ENCODE measurements at places on chromosomes 3 and 15. TPM values are rescaled to one million over a fixed set of nuclear protein-coding genes. Genes with fewer than 3 reads are reported as not detected.

ST8SIA2 gene
- total RNA-seq: not detected

DNA sequence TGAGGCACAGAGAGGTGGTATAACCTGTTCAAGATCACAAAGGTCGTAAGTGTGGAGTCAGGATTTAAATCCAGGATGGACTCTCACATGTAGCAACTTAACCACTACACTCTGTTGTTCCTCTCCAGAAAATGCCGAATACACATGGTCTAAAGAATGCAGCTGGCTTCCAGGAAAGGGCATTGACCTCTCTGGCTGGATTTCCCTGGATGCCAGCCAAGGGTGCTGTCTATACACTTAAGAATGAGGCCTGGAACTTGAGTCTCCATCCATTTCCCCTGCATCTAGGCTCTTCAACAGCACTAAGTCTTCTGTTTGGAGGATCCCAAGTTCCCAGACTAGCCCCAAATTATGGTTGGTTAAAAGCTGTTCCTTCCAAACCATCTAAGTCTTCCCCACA lies 60.5 kb downstream of the CERS3 start:
- DNase-seq: no peak

STX19 gene
- total RNA-seq: not detected

P2RY13 gene
- total RNA-seq: not detected

ZNF621 gene
- total RNA-seq: 17.7 TPM

DNA sequence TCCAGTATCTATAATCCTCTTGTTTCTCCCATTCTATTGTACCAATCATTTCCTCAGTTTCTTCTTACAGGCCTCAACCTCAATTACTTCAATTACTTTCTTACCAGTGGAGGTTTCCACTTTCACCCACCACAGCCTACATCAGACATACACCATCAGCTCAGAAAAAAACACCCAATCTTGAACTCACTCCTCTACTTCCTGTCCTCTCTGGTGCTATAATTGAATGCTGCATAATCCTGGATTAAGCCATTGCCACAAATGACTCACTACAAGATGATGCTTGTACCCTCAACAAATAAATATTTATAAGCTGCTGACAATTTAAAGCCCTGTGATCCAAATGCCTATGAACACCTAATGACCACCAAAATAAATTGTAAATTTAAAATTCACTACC lies 18.5 kb downstream of the RYK start:
- DNase-seq: peak; percentile 26

DNA sequence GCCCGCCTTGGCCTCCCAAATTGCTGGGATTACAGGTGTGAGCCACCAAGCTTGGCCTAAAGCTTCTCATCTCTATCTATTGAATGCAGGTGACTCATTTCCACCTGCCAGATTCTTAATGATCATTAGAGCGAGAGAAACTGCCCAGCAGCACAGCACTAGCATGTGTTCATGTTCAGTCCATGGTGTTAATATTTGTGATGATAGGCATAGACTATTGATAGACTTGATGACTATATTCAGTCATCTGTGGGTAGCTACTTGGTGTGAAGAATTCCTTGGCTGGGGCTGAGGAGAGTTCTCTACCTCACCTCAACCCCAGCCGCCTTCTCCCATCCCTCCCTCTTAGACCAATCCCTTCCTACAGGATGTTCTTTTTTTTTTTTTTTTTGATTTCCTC lies 60.0 kb downstream of the ST6GAL1 start:
- DNase-seq: no peak

DNA sequence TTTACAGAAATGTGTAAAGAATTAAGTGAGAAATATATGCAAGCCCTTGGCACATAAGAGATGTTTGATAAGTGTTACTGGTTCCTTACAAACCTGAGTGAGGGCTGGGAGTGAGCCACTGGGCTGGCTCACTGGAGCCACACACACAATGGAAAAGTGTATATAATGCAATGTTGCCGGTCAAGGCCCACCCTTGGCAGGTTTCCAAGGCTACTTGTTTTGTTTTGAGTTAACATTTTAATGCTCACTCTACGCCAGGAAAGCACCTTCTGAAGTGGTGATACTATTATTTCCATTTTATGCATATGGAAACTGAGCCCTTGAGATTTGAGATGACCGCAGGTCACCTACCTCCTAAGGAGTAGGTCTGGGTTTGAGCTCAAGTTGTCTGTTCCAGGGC lies 71.8 kb upstream of the FHIT start:
- DNase-seq: no peak

DNA sequence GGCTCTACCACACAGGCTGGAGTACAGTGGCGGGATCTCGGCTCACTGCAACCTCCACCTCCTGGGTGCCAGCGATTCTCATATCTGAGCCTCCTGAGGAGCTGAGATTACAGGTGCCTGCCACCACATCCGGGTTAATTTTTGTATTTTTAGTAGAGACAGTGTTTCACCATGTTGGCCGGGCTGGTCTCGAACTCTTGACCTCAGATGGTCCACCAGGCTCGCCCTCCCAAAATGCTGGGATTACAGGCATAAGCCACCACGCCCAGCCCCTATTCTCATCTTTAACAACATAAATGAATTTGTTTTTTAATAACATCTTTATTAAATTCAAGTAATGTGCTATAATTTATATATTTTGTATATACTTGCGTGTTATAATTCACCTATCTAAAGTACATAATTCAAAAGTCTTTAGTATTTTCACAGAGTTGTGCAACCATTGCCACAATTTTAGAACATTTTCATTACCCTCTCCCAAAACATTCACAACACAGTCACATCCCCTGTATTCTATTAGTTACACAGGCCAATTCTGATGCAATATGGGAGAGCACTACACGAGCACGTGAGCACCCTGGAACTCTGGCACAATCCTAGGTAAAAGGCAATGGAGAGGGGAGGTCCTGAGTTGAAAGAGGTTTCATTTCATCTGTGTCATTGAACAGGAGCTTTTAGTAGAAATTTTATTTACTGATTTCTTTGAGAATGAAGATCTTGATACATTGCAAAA lies 21.2 kb upstream of the MTMR14 start:
- no peak for DNase-seq

GRCh38 chr3:194269610-194270145 lies 81.5 kb downstream of the CPN2 start:
- peak; percentile 21 for DNase-seq

- peak; percentile 10 for DNase-seq
Measured at GRCh38 chr15:91258415-91258759, 158.3 kb downstream of the SV2B start.

GRCh38 chr3:59935025-59935424 lies 885.2 kb upstream of the CFAP20DC start:
- peak; percentile 53 for DNase-seq

- DNase-seq: no peak
Measured at GRCh38 chr15:85019815-85020590, 38.3 kb downstream of the PDE8A start.

DNA sequence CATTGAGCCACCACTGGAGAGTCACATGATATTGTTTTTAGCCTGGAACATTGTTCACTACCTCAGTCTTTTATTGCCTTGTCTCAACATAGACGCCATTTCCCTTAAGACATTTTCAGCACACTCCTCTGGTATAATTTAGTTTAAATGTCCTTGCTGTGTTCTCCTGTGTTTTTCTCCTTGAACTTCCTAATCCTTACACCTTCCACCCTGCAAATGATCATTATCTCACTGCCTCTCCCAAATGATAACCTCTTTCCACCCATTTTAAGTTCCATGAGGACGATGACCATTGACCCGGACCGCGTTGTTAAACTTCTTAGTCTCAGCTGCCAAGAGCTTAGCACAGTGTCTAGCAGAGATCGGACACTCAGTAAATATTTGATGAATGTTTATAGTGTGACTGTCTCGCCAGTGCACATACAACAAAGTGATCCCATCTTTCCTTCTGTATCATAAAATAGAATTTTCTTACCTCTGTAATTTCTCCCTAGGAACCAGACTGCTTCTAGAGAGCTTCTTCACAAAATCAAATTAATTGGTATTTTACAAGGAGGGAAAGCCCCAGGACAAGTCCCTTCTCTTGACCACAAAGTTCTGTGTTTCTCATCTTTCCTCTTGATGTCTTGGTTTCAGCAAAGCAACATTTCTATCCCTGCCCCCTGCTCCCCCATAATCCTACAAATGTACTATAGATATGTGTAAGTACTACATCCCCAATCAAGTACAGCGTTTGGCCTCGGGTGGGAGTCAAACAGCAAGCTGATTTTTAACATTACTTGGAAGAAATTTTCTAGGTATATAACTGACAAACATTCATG lies 429.6 kb downstream of the LPP start:
- DNase-seq: peak; percentile 46

- no peak for DNase-seq
Measured at GRCh38 chr3:127949446-127950055, 34.5 kb downstream of the KBTBD12 start.
